ENCODE measurements at places on chromosomes 4 and X.

DNA sequence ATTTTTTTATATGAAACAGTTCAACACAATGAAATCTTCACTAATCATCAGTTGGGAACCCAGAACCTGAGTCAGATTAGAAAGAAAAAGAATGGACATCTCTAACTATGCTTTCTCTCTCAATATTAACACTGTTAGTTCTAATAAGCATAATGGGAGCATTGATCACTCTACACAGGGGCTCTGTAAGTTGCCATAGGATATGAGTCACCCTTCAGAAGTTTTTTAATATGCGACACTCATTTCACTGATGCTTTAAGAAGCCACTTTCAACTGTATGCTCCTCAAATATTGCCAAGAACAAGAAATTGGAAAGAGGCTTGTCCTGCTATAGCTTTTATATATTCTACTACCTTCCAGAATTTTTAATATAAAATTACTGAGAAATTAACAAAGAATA is 187.0 kb downstream of the AASDH start:
- DNase-seq: no peak

DNA sequence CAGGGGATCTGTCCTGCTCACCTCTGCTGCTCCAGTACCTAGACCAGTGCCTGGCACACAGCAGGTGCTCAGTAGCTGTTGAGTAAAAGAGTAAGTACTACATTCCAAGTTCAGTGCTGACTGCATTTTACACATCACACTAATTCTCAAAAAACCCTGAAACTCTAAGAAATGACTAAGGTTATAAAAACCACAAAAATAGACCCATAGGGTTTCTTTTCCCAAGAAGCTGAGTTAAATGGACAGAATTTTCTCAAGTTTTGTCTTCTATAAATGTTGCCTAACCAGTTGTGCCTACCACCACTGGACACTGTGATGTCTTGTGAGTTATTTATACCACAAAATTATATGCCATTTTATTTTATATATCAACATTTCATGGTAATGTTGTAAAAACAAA is 78.9 kb upstream of the RXFP1 start:
- DNase-seq: no peak

DNA sequence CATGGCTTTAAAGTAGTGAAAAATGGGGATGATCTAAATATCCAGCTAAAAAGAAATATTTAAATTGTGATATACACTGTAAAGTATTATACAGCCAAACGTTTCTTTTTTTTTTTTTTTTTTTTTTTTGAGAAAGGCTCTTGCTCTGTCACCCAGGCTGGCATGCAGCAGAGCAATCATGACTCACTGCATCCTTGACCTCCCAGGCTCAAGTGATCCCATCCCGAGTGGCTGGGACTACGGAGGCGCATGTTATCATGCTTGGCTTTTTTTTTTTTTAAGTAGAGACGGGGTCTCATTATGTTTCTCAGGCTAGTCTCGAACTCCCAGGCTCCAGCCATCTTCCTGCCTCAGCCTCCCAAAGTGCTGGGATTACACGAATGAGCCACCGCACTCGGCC is 17.1 kb downstream of the SMIM14 start:
- DNase-seq: no peak

GRCh38 chrX:118727686-118728339 is 407 bp downstream of the IL13RA1 start:
- no peak for DNase-seq

- DNase-seq: no peak
Measured at GRCh38 chr4:142817442-142817841, 28.7 kb downstream of the INPP4B start.

DNA sequence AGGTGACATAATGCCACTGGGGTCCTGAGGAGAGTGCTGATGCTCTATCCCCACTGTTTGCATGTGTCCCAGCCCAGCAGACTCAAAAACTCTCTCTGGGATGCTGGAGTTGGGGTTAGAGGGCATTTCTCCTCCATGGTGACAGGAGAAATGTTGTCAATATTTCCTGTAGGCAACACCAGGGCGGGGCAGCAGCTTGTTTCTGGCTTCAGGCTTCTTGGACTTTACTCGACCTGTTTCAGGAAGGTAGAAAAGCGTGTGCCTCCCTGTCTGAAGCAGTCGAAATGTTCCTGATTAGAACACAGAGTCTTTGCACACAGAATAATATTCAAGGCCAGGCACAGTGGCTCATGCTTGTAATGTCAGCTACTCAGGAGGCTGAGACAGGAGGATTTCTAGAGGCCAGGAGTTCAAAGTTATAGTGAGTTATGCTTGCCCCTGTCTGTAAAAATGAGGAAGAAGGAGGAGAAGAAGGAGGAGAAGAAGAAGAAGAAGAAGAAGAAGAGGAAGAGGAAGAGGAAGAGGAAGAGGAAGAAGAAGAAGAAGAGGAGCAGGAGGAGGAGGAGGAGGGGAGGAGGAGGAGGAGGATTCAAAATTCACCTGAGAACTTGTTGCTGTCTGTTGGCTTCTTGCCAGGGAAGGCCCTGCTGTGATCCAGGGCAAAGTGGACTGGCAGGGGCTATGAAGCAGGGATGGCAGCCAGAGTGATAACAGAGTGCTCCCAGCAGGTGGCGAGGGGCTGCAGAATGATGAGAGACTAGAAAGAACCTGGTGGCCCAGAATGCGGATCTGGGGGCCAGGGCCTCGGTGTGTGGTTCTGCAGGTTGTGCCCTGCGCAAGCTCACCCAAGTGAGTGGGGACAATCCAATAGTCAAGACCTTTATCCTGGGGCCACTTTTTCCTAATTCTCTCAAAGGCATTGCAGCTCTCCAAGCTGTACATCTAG is 82.9 kb downstream of the RTL5 start:
- DNase-seq: no peak

DNA sequence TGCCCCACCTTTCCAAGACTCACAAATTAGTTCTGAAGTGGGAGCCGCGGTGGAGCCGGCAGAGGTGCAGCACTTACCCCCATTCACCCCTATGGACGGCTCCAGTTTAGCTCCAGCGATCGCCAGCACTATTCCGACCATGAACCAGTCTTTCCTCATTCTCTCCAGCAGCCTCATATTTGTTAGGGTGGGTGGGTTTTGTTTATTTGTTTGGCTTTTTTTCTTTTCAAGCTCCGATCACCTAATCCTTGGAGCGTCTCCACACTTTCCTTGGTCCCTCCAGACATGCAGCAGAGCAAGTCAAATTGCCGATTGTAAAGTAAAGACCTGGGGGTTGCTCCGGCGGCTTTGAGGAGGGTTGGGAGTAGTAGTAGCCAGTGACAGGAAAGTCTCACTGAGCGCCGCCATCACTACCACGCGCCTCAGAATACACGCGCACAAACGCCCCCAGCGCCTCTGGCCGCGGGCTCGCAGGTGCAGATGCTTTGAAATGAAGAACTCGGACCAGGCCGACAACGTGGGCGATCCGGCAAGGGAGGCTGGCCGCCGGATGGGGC is at the start of gene SLC10A7:
Gene SLC10A7, minus strand, starts transcription at position 400 of the 557 bp plus-strand sequence. Its CDS starts 223 bp downstream, at position 177.
- peak; percentile 44 for DNase-seq

GRCh38 chr4:109243871-109244270 is 58.6 kb downstream of the COL25A1 start:
- DNase-seq: no peak

- DNase-seq: no peak
Measured at GRCh38 chr4:102298716-102299115, 46.6 kb downstream of the SLC39A8 start.

DNA sequence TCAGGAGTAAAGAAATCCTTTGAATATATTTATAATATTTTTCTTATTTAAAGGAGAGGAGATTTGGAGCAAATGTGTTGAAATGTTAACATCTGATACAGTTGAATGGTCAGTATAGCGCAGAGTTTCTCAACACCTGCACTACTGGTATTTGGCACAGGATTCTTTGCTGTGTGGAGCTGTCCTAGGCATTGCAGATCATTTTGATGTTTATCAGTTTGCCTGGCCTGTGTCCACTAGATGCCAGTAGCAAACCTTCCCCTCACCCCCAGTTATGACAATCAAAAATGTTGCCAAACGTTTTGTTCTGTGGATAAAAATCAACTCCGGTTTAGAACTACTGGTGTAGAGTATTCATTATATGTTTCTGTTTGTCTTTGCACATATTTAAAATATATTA is 765.3 kb upstream of the SLIT2 start:
- DNase-seq: no peak

- DNase-seq: no peak
Measured at GRCh38 chrX:13836575-13836974, 19.7 kb upstream of the GPM6B start.

DNA sequence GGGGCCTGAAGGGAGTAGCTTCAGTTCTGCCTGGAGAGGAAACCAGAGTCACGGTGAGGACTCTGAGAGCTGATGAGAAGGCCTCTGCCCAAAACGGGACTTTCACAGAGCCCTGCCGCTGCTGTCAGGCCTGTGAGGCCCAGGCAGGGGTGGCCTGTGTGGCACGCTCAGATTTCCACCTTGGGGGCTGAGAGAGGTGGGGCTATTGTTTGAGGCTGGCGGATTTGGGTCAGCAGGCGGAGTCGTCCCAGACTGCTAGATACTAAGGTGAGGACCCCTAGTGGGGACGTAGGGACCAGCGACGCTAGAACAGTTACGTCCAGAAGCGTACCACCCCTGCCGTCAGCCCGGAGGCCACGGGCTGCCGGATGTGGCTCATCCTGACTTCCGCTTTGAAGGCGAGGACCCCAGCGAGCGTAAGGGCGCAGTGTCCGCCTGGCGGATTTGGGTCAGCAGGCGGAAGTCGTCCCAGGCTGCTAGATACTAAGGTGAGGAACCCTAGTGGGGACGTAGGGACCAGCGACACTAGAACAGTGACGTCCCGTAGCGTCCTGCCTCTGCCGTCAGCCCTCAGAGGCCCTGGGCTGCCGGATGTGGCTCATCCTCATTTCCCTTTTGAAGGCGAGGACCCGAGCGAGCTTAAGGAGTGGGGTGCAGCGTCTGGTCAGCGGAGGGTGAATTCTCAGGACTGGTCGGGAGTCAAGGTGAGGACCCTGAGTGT is at the start of gene MAGEB1:
Gene MAGEB1, plus strand, starts transcription at position 378 of the 721 bp plus-strand sequence. CDS start 3,348 bp downstream, outside the sequence.
- no peak for DNase-seq

DNA sequence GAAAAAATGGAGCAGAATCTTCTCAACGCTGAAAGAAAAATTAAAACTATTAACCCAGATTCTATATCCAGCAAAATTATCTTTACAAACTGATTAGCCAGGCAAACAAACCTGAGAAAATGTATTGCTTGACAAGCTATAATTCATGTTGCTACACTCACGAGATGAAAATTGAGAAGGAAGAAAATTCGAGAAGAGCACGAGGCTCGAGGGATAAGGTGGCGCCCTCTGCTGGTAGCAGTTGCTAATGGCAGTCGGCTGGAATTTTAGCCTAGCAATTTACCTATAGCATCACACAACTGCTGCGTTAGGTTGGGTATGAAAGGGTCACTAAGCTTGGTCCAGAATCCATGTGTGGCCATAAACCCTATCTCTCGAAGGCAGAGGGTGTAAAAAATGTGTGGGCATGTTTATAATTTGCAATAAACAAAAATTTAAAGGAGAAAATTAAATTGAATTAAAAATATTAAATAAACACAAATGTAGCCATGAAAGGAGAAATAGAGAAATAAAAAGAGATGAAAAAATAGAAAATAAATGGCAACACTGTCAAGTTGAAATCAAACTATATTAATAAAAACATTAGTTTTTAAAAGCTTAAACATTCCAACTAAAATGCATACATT is 126.6 kb downstream of the PPP4R3C start:
- DNase-seq: peak; percentile 4

GRCh38 chr4:47513461-47513860 is 28.4 kb downstream of the ATP10D start:
- DNase-seq: no peak

DNA sequence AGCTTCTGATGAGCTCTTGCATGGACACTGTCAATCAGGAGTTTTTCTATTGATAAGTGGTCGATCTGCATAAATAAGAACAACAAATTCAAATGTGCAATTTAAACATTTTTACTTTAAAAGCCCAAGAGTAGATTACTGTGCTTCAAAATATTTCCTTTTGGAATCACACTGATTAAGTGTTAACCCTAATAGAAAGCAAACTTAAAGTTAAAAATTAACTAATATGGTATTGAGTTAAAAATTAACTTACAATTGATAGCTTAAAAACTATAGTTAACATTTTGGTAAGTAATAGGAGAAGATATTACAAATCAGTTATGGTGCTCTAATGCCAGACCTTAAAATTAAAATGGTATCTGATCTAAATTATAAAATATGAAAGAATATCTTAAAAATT is 25.9 kb downstream of the MED14 start:
- no peak for DNase-seq

DNA sequence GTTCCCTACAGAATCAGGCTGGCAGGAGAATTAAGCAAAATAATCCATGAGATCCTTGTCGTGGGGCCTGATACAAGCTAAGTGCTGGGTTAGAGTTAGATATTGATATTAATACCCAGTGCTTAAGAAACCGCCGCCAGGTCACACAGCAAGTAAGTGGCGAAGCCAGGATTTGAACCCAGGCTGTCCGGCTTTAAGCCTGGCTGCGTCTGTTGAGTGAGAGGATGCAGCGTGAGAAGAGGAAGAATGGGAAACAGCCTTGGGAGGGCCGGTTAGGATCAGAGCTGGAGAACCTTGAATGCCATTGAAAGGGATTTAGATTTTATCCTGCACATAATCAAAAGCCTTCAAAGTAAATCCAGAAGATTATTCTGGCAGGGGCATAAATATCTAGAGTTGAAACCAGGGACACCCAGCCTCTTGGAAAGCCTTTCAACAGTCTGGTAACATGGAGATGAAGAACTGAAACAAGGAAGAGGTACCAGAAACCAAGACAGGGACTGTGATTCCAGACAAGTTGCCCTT is 64.8 kb upstream of the HELT start:
- no peak for DNase-seq

GRCh38 chr4:58252656-58253055 is 1142.5 kb upstream of the IGFBP7 start:
- DNase-seq: no peak

GRCh38 chr4:125760201-125760819 is 445.6 kb downstream of the FAT4 start:
- DNase-seq: no peak

GRCh38 chr4:16722416-16722815 is 176.0 kb downstream of the LDB2 start:
- no peak for DNase-seq

DNA sequence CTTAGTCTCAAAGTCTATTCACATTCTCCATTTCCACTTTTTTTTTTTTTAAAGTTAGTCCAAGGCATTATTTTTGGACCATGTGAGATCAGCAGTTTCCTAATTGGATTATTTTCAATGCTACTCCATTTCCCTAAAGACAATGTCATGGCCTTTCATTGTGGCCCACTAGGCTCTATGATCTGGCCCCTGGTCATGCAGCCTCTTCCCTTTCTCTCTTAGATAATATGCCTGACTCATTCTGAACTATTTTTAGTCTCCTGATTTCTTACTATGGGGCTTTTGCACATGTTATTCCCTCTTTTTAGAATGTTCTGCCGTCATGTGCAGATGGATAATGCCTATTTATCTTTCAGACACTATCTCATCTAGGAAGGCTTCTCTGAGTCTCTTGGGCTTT is 157.3 kb downstream of the TMA16 start:
- DNase-seq: no peak

DNA sequence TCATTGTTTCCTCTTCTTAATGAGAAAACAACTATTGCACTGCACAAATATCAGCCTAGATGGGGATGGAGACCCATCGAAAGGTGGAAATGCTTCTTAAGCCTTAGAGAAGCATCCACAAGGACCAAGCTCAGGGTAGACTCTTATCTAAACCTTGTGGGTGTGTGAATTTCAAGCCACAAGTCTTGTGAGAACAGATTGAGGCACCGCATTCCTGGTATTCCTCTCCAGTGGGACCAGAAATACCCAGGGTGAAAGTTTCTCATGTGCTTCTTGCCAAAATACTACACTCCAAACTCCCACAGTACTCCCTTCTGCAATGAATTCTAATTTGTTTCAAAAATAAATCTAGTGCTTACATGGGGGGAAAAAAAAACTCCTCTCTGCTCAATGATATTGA is 375.6 kb downstream of the PDGFC start:
- no peak for DNase-seq

GRCh38 chr4:38867478-38868058 is at the start of gene FAM114A1:
TSS of gene FAM114A1 (plus strand) at chr4:38867806. CDS start at chr4:38878079, 10,273 bp downstream.
- no peak for DNase-seq
